ENCODE measurements at places on chromosomes 3 and 15.

DNA sequence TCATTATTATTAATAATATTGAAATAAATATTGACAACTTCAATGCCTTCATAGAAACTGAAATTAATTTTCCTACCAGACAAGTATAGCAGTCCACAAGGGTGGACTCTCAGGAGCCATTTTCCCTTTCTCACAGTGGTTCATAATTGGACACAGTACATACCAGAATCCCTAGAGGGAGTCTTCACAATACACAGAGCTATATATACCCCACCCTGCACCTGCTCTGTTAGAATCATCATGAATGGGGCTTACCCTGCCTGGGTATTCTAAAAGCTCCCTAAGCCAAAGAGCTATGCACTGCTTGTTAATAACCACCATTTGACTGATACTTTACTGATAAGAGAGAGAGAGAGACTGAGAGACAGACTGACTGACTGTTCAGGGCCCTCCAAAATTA is 134.9 kb downstream of the FEZF2 start:
- DNase-seq: no peak

DNA sequence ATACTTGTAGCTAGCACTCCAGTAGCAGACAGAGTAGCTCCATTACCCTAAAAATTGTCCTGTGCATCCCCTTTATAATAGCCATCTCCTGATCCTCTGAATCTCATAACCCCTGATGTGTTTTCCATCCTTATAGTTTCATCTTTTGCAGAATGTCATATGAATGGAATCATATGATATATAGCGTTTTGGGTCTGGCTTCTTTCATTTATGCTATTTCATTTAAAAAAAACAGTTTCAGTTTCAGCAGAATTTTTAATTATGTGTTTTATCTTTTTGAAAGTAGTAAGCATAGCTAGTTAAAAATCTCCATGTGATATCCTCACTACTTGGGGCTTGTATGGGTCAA is 132.7 kb downstream of the KLF13 start:
- no peak for DNase-seq

GRCh38 chr15:51737522-51738305 is at the start of gene LYSMD2:
LYSMD2 (minus strand) TSS chr15:51737655; CDS start chr15:51737622, 33 bp downstream.
- DNase-seq: peak; percentile 82

DNA sequence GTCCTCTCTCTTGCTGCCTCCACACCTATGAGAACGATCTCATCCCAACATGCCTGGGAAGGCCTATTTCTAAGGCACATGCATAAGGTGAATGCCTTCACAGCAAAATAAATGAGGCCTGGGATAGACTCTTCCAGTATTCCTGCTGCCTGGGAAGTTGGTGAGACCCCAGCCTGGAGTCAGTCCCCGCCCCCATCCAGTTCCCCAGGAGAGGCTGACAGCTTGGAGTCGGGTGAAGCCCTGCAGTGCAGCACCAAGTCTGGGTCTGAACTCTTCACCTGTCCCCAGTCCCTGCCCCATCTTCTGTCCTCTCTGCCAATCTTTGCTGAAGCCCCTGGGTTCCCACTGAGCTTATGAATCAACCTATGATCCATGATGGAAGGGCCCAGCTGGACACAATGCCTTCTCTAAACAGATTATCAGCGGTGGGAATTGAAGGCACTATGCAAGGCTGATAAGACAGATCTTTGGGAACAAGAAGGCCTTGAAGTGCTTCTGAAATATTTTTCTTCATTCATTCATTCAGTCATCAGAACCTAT is 10.2 kb upstream of the APBA2 start:
- no peak for DNase-seq

GRCh38 chr3:192675958-192676649 is 51.2 kb downstream of the FGF12 start:
- DNase-seq: no peak

- DNase-seq: no peak
These were observed 109.5 kb upstream of the OCA2 start for GRCh38 chr15:28208583-28208982.

DNA sequence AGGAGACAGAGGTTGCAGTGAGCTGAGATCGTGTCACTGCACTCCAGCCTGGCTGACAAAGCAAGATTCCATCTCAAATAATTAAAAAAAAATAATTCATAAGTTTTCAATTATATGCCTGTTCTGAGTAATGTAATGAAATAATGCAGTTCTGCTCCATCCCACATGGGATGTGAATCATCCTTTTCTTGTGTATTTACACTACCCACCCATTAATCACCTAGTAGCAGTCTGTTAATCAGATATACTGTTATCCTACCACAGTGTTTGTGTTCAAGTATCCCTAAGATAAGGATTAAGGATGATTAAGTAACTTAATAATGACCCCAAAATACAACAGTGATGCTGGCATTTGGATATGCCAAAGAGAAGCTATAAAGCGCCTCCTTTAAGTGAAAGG is 38.8 kb downstream of the PIGB start:
- no peak for DNase-seq

GRCh38 chr3:127791221-127791913 is 30.9 kb downstream of the MGLL start:
- DNase-seq: no peak

- DNase-seq: no peak
These were observed 4.6 kb upstream of the ABCC5 start for GRCh38 chr3:184022323-184022722.

DNA sequence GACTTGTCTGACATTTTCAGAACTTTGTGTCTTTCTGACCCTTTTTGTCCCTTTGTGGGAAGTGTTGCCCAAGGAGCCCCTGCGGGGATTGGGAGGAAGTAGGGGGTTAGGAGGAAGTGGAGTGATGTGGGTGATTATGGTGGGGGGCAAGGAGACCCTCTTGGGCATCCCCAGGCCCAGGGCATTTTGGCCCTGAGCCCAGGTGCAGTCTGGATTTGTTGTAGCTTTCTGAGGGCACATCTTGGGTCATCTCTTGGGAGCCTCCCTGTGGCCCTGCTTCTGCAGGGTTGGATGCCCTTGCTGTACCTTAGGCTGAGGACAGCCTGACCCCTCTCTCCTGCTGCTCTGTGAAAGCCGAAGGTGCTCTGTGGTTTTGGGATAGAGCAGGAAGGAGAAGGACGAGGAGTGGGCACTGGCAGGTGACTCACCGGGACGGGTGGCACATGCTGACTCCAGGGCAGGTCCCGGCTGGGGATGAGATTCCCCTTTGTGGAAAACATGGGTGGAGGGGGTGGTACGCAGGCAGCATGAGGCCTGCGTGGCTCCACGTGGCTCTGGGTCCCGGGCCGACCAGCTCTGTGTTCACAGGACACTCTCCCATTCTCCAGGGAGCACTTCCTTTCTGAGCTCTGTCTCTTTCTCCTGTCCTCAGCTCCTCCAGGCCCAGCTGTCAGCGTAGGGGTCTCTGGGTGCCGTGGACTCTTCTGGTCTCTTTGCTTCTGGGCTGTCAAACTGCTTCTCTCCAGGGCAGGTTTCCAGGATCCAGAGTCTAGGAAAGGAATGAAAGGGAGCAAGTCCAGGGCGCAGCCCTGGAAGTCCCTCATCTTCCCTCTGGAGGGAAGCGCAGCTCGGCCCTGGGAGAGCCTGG is 11.8 kb downstream of the CD276 start:
- DNase-seq: no peak

GRCh38 chr3:139225548-139225947 is 118.3 kb upstream of the MRPS22 start:
- no peak for DNase-seq

GRCh38 chr15:72205896-72206676 is 8.5 kb upstream of the GRAMD2A start:
- DNase-seq: no peak

GRCh38 chr3:174170248-174170647 is 688.9 kb upstream of the NAALADL2 start:
- DNase-seq: no peak

- DNase-seq: peak; percentile 71
These were observed 39.5 kb upstream of the MGA start for GRCh38 chr15:41620536-41621199.

DNA sequence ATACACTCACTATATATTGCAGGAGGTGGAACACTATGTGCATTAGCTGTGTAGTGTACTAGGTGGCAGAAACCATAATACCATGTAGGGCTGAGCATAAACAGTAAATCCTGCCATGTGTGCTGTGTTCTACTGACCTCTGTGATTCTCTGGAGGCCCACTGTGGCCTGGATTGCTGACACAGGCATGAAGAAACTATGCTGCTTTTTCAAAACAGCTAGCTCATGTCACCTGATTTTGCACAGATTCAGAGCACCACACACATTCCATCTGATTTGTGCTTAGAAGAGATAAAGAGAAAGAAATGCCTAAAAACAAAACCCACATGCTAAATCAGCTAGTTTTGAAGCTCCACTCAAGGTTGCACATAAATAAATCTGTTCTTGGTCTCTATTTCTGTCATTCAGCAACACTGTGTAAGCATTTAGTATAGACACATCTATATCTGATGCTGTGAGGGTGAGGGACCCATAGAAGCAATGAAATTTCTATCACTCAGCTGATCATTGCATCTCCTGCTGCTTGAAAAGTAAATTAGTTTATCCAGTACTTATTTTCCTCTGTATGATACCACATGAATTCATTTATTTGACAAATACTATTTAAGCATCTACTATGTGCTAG is 1007.7 kb upstream of the SEMA6D start:
- no peak for DNase-seq

- DNase-seq: no peak
These were observed 15.0 kb upstream of the TM6SF1 start for GRCh38 chr15:83092309-83092976.

- no peak for DNase-seq
These were observed 77.9 kb downstream of the SPSB4 start for GRCh38 chr3:141129049-141129448.

DNA sequence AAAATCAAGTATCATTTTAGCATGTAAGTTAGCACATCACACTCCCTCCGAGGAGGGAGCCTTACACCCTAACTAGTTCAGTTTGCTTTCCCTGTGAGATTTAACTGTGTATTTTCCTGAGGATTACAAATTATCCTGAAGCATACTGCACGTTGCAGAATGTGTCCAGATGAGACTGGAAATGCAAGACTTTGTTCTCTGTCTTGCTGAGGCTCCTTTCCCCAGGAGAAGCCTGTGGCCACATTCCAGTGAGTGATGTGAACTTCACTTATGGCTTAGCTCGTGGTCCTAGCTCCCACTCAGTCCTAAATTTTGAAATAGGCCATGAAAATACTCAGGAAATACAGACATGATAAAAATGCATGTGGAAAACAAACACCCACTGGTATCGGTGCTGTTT is 23.7 kb downstream of the PDZRN3 start:
- no peak for DNase-seq

GRCh38 chr15:20671675-20672074 is 130.1 kb upstream of the GOLGA6L6 start:
- DNase-seq: no peak

GRCh38 chr3:10394491-10395025 is 73.6 kb upstream of the SEC13 start:
- no peak for DNase-seq

DNA sequence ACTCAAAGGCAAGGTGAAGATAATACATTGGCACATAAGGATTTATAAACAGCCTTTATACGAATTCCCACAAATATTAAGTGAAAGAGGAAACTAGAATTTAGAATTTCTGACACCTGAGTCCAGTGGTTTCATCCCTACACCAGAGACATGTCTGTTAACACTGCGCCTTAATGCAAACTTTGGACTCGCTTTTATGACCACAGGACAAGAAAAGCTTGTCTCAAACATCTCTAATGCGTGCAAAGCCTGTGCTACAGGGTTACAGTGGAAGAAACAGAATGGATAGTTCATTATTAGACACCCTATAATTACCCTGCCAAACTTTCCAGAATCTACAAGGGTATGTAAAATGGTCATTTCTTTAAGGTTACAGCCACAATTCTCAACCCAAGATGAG is 802.9 kb downstream of the GRM7 start:
- DNase-seq: no peak

DNA sequence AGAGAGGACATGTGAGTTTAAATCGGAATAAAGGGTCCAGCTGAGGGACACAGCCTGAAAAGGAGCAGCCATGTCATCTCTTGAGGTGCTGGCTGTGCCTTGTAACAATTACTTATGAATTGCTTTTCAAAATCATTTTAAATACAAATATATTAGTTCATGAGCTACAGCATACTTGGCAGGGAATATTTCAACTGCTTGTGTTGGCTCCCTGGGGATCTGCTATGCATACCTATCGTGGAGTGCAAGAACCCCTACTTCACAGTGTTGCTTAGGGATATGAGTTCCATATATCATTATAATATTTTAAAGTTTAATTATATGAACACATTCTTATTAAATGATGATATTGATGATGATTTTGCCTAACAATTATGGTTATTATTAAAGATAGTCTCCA is 19.1 kb upstream of the P2RY14 start:
- no peak for DNase-seq

- DNase-seq: no peak
These were observed 8.9 kb downstream of the DZIP3 start for GRCh38 chr3:108598375-108598774.

GRCh38 chr15:81101894-81102815 is 31.9 kb upstream of the CFAP161 start:
- no peak for DNase-seq

DNA sequence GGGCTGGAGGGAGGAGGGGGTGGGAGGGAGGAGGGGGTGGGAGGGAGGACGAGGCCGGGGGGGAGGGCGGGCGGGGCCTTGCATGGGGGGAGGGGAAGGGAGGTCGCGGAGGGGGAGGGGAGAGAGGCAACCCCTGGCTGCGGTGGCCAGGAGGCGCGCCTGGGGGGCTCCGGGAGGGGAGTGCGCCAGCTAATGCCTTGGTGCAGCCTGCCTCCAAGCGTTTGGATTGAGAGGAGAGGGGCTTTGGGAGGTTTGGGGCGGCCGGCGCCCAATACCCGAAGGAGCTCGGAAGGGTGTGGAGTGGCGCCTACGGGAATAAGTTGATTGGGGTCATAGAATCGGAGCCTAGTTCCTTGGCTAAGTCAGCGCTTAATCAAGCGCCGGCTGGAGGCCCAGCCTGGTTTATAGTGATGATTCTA is 557 bp downstream of the TFG start:
- DNase-seq: no peak

- no peak for DNase-seq
These were observed 70.3 kb upstream of the ATP2B2 start for GRCh38 chr3:10575601-10576160.

DNA sequence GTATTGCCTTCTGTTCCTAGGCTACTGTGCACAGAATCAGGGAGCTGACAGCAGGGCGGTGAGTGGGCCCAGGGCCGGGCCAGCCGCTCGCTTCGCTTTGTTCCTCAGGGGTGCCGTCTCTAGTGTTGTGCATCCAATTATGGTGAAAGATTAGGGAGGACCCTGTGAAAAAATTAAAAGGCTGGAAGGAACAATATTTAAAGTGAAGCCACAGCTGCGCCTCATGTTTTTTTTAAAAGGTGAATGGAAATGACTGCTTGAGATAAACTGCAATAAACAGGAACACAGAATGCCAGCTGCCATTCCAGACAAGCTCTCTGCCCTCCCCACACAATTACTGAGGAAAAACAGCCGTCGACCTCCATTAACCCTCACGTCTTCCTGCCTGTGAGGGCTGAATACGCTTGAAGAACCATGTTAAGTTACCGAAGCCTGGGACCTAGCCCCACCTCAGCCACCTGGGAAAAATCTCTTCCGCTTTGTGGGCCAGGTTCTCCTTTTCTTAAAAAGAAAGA is 132.0 kb upstream of the IL12A start:
- DNase-seq: no peak

- no peak for DNase-seq
These were observed 150.5 kb upstream of the LRRFIP2 start for GRCh38 chr3:37324850-37325321.

- no peak for DNase-seq
These were observed 26.5 kb downstream of the NEO1 start for GRCh38 chr15:73078722-73079121.

GRCh38 chr3:150760431-150761200 is 2.4 kb downstream of the SIAH2 start:
- DNase-seq: no peak

GRCh38 chr3:78857494-78858111 is 910.2 kb downstream of the ROBO1 start:
- DNase-seq: no peak
